ENCODE measurements at places on chromosomes 11 and 22.
A peak's percentile ranks its signal among the peaks of the same experiment; 100 is the strongest.

DNA sequence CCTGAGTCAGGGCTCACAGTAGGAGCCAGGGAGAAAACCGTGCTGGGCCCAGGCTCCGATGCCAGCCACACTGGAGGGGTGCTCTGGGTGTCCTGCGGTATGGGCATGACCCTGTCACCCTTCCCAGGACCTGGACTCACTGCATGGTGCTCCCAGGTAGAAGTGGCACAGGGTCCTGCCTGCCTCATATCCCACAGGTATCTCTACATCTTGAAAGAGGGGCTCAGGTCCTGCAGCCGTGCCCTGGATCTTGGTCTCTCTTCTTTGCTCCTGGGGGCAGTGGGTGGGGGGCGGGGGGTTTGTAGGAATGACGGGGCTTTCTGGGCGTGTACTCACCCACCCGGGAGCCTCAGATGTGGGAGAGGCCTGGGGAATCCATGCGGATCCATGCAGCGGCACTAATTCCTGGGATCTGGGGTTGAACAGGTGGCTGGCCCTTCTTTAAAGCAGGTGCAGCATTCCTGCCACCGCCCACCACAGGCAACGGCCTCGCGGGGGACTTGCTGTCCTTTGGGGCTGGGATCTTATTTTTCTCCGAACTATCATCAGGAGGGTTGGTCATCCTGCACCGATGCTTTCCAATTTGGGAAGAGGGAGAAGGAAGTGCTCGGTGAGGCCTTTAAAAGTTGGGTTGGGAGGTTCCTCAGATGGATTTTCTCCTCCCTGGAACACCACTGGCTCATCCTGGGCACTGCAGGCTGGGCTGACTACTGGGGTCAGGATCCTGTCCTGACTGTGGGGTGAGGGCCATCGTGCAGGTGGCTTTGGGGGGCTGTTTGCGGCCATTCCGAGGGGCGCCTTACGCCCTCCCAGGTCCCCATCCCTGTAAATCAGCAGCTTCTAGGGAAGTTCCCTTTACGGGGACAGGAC, 886.4 kb downstream of the BRD1 start:
- DNase-seq: no peak

GRCh38 chr11:59552844-59553243, 41.5 kb downstream of the OR4D9 start:
- DNase-seq: no peak

- DNase-seq: no peak
These were observed 48.8 kb downstream of the MN1 start for GRCh38 chr22:27752771-27753170.

DNA sequence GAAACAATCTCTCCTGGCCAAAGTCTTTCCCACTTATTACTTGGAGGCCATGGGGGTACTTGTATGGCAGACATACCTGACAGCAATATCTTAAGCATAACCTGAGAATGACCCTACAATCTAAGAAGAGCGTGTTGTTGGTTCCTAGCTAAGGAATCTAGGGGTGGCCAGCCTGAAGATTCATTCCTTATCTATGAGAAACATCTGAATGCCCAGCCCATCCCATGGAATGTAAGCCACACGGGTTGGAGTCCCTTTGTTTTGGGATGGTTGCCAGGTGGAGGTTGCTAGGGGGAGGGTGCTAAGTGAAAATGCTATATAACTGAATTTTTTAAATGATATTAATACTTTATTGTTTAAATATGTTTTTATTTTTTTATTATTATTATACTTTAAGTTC, 725.0 kb downstream of the ETS1 start:
- no peak for DNase-seq

- no peak for DNase-seq
These were observed 118.5 kb upstream of the APOA1 start for GRCh38 chr11:116955949-116956348.

DNA sequence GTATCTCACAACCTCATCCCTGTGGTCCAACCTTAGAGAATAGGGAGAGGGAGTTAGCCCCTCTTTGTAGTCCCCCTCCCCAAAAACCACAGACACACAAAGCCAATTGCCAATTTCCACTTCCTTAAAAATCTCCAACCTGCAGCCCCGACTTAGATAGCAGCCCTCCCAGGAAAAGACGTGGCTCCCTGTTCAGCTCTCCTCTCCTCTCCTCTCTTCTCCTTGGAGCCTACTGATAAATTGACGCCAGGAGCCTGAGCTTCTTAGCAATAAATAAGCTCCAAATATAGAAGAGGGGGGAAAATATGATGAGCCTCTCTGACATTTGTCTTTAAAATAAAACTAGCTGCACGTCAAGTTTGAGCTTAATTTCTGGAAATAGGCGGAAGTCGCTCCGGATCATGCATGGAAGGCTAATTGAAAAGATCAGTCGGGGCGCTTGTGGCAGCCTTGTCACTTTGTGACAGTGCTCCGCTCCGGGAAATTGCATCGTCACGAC, 7.3 kb downstream of the PAX6 start:
- DNase-seq: no peak

DNA sequence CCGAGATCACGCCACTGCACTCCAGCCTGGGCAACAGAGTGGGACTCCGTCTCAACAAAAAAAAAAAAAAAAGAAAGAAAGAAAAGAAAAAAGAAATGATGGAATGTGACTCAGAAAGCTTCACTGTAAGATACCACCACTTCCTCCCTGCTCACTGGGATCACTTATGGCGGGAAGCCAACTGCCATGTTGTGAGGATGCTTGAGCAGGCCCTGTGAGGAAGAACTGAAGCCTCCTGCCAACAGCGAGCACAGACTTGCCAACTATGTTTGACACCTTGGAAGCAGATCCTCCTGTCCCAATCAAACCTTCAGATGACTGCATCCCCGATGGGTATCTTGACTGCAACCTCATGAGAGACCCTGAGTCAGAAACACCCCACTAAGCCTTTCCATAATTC, 8.3 kb downstream of the SEC14L6 start:
- DNase-seq: no peak

GRCh38 chr22:42399315-42400271, 32.6 kb downstream of the NFAM1 start:
- DNase-seq: peak; percentile 40

- no peak for DNase-seq
These were observed 560 bp downstream of the TBX1 start for GRCh38 chr22:19760951-19761724.

GRCh38 chr11:24238771-24239645, 257.8 kb upstream of the LUZP2 start:
- no peak for DNase-seq

DNA sequence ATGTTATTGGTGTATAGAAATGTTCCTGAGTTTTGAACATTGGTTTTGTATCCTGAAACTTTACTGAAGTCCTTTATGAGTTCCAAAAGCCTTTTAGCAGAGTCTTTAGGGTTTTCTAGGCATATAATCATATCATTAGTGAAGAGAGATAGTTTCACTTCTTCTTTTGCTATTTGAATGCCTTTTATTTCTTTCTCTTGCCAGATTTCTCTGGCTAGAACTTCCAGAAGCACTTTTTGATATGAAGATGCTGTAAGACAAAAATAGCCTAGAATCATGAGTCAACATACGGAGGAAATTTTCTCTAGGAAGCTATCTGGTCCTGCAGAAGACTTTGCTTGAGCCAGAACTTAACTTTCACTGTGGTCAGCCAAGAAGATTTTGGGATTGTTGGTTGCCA, 86.7 kb upstream of the IZUMO1R start:
- DNase-seq: no peak

GRCh38 chr11:67561971-67562619, 21.5 kb upstream of the GSTP1 start:
- no peak for DNase-seq

DNA sequence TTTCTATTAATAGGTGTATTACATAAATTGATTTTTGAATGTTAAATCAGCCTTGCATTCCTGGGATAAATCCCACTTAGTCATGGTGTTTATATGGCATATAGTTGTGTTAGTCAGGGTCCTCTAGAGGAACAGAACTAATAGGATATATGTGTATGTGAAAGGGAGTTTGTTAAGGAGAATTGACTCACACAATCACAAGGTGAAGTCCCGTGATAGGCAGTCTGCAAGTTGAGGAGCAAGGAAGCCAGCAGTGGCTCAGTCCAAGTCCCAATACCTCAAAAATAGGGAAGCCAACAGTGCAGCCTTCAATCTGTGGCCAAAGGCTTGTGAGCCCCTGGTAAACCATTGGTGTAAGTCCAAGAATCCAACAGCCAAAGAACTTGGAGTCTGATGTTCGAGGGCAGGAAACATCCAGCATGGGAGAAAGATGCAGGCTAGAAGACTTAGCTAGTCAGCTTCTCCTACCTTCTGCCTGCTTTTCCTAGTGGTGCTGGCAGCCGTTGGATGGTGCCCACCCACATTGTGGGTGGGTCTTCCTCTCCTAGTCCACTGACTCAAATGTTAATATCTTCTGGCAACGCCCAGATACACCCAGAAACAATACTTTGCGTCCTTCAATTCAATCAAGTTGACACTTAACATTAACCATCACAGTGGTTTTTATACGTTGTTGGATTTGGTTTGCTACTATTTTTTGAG, 12.9 kb downstream of the SFI1 start:
- DNase-seq: no peak

- no peak for DNase-seq
These were observed 616.3 kb downstream of the INSC start for GRCh38 chr11:15730995-15731385.

- no peak for DNase-seq
These were observed 5.4 kb upstream of the OR52L1 start for GRCh38 chr11:5992150-5992549.

DNA sequence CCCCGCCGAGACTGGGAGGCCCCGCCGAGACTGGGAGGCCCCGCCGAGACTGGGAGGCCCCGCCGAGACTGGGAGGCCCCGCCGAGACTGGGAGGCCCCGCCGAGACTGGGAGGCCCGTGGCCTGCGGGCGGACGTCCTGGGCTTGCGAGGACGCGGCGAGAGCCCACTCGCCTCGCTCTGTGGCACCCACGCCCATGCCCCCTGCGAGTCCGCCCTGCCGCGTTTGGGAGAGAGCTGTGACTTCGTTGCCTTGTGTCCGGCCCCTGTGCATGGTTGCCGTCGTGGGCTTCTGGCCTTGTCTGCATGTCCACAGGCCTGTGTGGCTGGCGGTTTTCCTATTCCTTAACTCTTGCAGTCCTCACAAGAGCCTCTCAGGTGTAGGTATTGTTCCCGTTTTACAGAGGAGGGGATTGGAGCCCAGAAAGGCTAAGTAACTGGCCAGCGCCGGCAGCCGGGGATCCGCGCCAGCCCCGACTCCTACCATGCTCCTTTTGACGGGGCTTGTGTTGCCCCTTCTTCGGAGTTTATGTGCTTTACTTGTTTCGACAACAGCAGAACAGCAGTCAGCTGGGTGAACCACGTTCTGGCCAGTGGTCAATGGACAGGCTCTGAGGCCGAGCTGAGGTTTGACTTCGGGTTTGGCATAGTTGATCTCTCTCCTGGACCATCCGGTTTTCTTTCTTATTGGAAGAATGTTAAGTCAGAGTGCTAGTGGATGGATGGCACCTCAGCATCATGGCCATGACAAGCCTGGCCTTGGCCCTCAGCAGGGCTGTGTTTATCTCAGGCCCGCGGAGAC, 741 bp downstream of the PHRF1 start:
- DNase-seq: no peak

DNA sequence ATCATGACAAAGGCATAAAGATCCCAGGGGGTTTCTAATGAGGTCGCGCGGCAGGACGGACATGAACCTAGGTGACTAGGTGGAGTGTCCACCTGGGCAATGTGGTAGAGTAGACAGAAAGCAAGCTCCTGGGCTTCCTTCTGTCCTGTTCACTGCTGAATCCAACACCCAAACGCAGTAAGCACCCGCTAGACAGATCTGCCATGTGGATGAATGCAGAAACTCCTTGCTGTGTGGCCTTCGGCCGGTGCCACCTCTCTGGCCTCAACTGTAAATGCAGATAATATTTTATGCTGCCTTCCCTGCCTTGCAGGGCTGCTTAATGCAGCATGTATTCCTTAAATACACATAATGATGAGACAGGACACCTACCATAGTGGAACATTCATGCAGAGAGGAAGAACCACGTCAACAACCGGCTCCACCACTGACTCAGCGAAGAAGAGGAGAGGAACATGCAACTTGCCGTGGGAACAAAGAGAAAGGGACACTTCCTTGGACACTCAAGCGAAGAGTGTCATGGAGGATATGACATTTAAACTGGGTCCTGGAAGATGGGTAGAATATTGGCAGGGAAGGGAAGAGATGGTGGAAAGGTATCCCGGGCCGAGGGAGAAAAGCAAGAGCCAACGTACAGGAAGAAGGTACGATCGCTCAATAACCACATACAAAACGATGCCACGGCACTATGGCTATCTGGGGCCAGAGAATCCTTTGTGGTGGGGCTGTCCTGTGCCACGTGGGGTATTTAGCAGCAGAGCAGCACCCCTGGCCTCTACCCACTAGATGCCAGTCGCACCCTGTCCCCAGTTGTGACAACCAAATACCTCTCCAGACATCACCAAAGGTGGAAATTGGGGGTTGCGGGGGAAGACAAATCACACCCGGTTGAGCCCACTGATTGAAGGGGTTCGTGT, 30.8 kb downstream of the MYH9 start:
- no peak for DNase-seq

DNA sequence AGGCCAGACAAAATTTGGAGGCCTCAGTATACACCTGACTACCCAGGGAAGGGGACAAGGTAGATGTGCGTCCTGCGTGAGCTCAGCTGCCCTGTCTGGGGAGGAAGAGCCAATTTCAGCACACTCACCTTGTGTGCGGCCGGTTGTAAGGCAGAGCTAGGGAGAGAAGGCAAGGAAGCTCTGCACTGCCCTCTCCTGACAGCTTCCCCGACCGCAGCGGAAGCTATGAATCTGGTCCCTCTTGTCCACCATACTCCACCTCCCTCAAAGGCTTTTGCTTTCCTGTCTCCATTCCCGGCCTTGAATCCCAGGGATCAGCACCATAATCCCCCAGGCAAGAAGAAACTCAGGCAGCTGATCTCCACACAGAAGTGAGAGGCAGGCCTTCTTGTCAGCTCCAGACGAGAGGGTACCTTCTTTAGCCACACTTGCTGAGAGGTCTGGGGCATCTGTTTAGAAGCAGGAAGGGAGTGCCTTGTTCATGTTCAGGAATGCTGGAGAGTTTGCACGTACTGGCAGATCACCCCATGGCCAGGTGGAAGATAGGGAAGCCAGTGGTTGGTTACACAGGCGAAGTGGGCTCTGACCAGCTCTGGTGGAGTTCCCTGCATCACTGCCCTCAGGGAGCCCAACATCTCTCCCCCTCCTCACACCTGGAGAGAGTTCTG, 62.5 kb downstream of the FEZ1 start:
- DNase-seq: no peak

GRCh38 chr22:17587629-17588028, 24.3 kb downstream of the SLC25A18 start:
- DNase-seq: no peak

- no peak for DNase-seq
These were observed 45.0 kb downstream of the IGLL1 start for GRCh38 chr22:23534851-23535717.

DNA sequence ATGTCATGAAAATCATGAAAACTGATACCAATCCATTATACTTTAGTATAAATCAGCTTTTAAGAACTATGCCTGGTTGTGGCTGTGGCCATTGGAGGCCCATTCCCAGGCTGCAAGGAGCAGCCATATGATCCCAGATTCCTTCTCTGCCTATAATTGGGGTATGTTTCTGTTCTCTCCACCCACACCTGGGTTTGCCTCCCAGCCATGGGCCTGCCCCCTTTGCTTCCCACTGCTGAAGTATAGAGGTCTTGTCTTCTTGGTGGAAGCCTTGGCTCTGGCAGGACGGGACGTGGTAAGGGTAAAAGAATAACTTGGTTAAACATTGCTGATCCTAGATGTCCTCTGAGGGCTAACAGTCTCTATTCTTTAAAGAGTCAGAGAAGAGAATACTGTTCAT, 2.4 kb downstream of the MICAL2 start:
- DNase-seq: no peak
